ENCODE measurements at places on chromosomes 3 and 15.
A peak's percentile ranks its signal among the peaks of the same experiment; 100 is the strongest.

- no peak for DNase-seq
Measured at GRCh38 chr3:198028718-198029117, 68.7 kb downstream of the LMLN start.

GRCh38 chr3:12990781-12991480 lies 82.3 kb downstream of the IQSEC1 start:
- no peak for DNase-seq

DNA sequence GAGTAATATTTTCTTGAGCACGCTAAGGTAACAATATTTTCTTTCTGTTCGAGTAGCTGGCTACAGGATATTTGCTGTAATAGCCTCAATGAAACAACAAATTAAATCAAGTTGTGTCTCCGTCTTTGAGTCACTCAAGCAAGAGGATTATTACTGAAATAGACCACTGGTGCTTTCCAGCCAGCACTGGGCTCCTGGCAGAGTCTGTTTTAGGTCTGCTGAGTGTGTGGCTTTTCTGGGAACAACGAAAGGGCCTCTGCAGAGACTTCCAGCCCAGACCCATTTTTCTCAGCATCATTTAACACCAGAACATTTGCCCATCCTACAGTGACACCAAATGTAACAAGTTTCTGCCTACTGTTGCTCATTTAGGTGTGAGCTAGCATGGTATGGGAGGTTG lies 652.9 kb downstream of the MAGI1 start:
- no peak for DNase-seq

GRCh38 chr15:62287066-62287857 lies 122.2 kb upstream of the C2CD4B start:
- peak; percentile 58 for DNase-seq

DNA sequence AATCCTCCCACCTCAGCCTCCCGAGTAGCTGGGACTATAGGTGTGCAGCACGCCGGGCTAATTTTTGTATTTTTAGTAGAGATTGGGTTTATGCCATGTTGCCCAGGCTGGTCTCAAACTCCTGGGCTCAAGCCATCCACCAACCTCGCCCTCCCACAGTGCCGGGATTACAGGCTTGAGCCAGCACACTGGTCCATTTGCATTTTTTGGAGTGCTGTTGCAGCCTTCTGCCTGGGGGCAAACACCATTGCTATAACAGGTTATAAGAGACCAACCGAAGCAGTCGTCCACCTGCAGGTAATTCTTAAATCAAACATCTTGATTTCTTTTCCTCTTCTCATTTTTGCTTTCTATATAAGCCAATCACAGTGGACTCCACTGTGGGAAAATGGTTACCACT lies 27.7 kb downstream of the ACKR4 start:
- DNase-seq = no peak

DNA sequence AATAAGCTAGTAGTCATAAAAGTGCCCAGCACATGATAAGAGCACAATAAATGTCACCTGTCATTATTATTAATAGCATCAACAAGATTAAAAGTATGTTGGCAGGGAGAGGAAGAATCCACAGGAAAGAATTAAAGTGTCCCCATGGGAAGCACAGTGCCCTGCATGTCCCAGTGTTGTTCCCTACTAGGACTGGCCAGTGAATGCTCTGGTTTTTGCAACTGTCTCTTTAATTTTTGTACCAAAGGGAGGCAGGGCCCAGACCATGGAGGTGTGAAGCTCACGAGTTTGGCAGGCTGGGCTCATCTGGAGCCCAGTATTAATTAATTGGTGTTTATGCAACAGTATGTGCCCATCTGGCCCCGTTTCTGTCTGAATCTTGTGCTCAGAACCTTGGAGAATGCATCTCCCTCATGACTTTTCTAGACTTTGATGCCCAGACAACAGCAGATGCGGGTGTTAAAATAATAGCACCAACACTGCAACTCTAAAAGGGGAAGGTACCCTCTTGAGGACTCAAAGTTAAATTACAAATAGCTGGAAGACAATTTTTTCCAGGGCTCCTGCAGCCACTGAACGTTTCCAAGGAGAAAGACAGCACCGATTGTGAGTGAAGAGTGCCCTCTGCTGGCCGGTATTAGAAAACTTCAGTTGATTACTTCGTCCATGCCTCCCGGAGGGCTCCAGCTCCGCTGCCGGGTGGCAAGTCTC lies 71.9 kb upstream of the SPATA12 start:
- DNase-seq = peak; percentile 75

GRCh38 chr3:107221856-107222255 lies 155.4 kb upstream of the CCDC54 start:
- DNase-seq = no peak

Data from SHP77 (cell line).